ENCODE measurements at places on chromosomes 2 and 18.

- no peak for DNase-seq
Observed at GRCh38 chr2:58708565-58708964, 467.4 kb upstream of the FANCL start.

DNA sequence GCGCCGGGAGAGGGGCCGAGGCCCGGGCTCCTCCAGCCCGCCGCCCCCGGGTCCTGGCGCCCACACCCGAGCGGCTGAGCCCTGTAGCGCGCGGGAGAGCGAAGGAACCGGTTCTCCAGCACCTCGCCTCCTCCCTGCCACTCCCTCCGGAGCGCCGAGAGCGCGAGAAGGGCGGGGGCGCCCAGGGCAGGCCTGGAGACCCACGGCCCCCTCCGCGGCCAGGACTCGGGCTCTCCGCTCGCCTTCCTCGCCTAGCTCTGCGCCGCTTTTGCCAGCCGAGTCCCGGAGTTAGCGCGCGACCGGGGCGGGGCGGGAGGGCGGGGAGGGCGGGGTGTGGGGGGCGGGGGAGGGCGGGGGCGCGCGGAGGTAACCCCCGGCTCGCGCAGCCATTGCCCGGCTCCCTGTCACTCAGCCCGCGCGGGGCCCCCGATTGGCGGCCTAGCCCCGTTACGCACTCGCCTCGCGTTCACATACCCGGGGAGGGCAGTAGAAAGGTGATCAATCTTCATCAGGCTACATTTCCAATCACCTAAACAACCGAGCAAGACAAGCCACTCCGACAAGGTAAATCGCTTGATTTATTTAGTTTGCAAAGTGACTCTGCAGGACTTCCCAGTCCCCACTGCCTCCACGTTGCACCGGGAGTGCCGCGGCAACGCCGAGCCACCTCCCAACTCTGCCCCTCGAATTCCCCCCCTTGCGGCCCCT, at the start of gene OTX1:
OTX1 (plus strand) TSS at position 497 of the 708 bp plus-strand sequence. CDS start 2,161 bp downstream, outside the sequence.
- DNase-seq = peak; percentile 84

GRCh38 chr18:75123113-75123512, 85.8 kb downstream of the PTGR3 start:
- no peak for DNase-seq

- DNase-seq = no peak
Observed at GRCh38 chr2:237694415-237695194, 67.2 kb downstream of the LRRFIP1 start.

DNA sequence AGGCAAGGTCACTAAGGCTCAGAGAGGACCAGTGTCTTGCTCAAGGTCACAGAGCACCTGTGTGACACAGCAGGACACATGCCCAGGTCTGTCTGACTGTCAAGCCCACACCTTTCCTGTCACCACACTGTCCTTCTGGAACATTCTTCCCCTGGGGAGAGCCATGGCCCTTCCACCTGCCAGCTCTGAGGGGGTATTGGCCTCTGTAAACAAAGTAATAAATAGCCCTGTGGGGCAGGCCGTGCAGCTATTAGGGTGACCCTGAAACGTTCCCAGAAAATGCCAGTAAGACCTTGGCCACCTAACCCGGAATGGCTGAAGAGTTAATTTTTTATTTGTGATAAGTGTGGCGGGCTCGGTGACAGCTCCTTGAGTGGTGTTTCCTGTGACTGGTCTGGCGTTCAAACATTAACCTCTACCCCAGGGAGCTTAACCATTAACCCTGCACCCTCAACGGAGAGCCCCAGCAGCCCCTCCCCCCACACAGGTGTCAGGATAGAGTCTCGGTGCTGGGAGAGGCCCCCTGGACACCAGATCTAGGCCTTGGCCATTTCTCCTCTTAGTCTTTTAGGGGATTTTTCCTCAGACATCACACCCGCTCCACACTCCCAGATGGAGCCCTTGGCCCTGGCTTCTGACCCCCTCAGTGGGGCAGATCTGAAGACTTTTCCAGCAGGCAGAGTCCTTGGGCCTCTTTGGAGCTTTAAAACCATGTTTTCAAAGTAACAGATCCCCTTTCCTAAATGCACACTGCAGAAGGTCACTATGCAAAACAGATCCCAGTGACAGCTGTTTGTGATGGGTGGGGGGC, 36.6 kb downstream of the SCTR start:
- no peak for DNase-seq

DNA sequence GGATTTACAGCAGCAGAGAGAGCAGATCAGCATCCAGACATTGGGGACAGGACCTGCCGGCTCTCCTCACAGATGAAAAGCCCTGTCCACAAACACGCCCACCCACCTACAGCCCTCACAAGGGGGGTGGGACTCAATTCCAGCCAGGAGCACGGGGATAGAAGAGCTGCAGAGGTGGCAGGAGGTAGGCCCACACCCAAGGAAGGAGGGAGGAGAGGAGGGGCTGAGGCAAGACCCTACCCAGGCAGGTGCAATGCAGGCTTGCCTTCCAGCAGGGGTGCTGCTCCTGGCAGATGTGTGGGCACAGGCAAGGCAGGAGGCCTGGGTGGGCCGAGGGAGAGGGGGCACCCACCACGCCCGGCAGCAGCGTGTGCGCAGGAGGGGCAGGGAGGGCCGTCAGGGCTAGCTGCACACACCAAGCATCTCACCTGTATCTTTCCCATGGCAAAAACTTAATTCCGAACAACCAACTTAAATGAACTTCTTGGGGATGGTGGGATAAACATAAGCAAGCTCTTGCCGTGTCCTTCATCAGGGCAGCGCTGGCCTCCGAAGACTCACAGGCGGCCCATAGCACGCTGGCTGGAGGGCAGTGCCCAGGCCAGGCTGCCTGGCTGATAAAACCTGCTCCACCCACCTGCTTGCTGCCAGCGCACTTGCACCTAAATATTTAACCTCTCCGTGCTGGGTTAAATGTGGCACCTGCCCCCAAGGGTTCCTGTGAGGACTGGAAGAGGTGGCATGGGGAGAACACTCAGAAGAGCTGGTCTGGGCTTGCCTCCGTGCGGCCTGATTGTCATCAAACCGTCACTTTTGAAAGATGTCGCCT, 219.5 kb downstream of the HDAC4 start:
- DNase-seq = no peak

DNA sequence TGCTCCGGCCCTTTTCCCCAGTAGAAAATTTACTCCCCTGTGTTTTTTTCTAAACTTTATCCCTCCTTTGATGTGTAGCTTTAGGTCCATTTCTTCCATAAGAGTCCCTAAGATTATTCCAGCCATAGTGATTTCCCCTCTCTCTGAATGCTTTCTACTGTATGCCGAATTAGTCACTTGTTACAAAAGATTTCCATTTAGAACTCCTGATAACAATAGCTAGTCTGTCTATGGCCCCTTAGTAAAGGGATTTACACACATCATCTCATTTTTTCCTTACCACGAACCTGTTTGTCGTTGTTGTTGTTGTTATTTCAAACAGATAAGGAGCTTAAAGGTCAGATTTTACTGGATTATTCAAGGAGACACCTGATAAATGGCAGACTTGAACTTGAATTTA, 256.1 kb downstream of the PAX3 start:
- DNase-seq = no peak

GRCh38 chr2:73987109-73987947, 2.6 kb downstream of the TET3 start:
- no peak for DNase-seq

- DNase-seq = no peak
Observed at GRCh38 chr2:177275040-177275742, 10.7 kb upstream of the NFE2L2 start.

- no peak for DNase-seq
Observed at GRCh38 chr2:225488743-225489142, 89.2 kb downstream of the NYAP2 start.

GRCh38 chr2:68429311-68429826, 37.7 kb downstream of the FBXO48 start:
- no peak for DNase-seq

DNA sequence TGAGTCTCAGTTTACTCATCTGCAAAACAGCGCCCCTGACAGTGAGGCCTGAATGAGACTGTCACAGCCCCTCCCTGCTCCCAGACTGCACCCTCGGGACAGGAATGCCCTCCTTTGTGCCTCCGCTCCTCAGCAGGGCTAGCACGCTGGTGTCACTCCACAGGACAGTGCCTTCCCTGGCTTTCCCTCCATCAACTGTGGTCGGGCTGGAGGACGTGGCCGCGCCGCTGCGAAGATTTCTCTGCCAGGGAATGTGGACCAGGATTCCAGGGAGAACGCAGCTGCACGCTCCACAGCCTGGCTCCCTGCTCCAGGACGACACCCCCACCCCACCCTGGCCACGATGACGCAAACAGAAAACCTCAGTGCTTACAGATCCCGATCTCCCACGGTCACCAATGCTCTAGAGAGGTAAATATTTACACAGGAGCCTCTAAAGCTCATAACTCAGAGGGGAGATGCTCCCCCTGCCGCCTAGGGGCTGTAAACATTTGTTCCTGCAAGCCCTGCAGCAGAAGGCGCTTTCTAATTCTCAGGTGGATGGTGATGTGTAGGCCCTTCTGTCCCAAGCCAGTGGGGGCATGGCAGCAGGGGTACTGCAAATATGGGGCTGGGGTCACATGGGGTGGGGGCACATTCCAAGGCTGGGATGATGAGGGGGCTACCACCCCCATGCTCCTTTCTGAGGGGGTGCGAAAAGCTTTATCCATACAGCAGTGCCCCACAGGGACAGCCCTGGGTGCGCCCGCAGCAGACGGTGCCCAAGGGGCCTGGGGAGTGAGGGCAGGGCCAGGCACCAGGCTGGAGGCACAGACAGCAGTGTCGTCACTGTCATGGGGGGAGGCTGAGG, 12.4 kb downstream of the HS6ST1 start:
- no peak for DNase-seq

DNA sequence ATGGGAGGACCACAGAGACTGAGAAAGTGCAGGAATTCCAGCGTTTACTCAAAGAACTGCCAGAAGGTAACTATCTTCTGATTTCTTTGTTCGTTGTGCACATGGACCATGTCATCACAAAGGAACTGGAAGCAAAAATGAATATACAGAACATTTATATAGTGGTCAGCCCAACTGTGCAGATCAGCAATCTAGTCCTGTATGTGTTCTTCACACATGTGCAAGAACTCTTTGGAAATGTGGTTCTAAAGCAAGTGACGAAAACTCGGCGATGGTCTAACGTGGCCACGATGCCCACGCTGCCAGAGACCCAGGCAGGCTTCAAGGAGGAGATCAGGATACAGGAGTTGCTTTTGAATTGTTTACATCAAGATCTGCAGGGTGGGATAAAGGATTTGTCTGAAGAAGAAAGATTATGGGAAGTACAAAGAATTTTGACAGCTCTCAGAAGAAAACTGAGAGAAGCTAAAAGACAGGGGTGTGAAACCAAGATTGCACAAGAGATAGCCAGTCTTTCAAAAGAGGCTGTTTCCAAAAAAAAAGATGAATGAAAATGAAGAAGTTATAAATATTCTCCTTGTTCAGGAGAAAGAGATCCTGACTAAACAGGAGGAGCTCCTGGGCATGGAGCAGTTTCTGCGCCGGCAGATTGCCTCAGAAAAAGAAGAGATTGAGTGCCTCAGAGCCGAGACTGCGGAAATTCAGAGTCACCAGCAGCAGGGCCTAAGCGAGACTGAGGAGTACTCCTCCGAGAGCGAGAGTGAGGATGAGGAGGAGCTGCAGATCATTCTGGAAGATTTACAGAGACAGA, 8.3 kb upstream of the CHST10 start:
- DNase-seq = no peak

DNA sequence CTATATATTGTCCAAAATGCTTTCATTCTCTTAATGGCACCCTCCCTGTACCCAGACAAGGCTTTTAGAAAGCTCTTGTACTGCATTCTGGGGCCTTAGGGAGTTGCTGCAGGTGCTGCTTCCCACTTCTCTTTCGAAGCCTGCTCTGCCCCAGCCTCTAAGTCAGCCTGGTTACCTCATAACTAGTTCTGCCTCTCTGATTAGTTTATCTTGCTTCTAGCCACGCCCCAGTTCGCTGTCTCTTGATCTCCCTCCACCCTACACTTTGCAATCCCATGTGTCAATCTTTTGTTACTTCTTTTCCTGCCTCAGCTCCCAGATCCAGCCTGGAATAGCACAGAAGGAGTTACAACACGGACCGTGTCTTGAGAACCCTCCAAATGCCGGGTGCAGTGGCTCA, 13.8 kb upstream of the NCOA1 start:
- no peak for DNase-seq

GRCh38 chr2:16125614-16126516, 185.5 kb downstream of the MYCN start:
- no peak for DNase-seq

- peak; percentile 74 for DNase-seq
Observed at GRCh38 chr2:220687231-220687843, 884.8 kb downstream of the EPHA4 start.

DNA sequence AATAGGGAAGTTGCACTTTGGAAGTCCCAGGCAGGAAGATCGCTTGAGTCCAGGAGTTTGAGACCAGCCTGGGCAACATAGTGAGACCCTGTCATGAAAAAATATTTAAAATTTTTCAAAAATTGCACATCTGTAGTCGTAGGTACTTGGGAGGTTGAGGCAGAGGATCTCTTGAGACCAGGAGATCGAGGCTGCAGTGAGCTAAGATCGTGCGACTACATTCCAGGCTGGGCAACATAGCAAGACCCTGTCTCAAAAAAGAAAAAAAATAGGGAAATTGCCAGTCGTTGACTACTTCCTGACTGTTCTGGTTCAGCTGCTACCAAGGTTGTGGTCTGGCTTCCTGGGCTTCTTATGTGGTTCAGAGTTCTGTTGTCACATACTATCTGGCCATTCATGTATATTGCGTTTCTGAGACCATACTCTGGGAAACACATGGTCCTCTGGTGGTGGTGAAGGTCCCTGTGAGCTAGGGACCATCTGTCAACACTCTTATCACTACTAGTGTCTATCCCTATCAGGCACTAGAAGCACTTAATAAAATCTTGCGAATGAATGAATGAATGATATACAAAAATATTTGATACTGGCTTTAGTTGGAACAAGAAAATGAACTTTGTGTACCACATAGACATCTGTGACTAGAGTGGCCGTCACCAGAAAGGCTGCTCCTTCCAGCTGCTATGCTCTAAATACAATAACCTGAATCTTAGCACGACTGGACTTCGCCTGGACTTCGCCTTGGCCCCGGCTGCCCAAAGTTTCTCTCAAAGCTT, 861 bp upstream of the KLHL23 start:
- DNase-seq = no peak

DNA sequence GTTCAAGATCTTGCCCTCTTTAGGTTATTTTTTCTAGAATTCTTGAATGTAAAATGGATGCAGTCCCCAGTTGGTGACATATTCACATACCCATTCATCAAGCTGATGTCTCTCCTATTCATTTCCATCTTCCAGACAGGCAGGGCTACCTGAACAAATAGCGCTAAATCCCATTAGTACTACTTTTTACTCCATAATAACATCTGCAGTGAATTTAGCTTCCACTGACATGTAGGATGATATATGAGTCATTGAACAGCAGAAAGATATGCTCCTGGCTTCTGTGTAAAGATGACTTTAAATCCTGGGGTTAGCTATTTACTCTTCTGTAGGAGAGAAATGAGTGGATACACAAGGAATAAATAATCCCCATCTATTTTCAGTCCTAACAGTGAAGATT, 194.7 kb downstream of the RND3 start:
- DNase-seq = no peak

DNA sequence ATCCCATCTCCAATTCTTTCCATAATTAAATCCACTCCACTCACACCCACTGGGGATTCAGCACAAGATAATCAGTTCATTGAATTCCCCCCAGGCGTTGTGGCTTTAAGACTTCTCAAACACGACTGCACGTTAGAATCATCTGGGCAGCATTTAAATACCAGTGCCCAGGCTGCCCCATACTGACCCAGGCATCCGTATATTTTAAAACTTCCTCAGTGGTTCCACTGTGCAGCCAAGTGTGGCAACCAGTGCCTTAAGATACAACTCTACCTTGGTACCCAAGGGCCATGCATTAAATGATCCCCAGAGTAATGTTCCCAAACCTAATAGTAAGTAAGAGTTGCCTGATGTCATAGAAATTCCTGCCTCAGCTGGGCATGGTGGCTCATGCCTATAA, 54.3 kb upstream of the BZW1 start:
- DNase-seq = no peak
